ENCODE measurements at places on chromosomes 7 and 10.

DNA sequence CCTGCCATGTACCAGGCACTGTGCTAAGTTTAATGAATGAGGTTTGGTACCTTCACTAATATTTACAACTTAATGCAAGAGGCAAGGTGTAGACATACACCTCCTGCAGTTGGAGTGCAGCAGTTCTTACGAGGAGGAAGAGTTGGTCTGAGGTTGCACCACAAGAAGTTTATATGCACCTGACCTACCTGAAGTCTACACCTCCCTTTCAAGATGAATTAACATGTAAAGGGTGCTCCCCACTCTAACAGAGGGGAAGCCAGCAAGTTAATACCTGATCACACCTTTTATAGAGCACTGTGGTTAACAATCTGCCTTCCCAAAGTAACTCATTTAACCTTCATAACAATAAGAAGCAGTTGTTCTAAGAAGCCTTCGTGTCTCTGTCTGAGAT is 120.0 kb downstream of the LYZL1 start:
- DNase-seq = no peak

DNA sequence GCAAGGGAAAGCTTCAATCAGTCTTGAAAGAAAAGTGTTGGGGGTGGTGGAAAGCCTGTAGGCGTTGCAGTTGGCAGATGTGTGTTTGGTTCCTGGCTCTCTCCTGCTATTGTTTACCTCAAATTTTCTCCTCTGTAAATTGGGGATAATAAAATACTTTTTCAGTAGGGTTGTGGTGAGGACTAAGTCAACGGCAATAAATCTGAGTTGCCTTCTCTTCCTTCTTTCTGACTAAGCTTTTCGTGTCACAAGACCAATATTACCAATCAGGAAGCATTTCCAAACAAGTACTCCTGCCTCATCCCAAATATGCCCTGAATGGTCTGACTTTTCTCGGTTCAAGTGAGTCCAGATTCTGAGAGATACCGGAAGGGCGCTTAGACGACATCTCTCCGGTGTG is 54.0 kb downstream of the CREB5 start:
- no peak for DNase-seq

GRCh38 chr10:48608976-48609375 is 4.1 kb upstream of the ARHGAP22 start:
- no peak for DNase-seq

DNA sequence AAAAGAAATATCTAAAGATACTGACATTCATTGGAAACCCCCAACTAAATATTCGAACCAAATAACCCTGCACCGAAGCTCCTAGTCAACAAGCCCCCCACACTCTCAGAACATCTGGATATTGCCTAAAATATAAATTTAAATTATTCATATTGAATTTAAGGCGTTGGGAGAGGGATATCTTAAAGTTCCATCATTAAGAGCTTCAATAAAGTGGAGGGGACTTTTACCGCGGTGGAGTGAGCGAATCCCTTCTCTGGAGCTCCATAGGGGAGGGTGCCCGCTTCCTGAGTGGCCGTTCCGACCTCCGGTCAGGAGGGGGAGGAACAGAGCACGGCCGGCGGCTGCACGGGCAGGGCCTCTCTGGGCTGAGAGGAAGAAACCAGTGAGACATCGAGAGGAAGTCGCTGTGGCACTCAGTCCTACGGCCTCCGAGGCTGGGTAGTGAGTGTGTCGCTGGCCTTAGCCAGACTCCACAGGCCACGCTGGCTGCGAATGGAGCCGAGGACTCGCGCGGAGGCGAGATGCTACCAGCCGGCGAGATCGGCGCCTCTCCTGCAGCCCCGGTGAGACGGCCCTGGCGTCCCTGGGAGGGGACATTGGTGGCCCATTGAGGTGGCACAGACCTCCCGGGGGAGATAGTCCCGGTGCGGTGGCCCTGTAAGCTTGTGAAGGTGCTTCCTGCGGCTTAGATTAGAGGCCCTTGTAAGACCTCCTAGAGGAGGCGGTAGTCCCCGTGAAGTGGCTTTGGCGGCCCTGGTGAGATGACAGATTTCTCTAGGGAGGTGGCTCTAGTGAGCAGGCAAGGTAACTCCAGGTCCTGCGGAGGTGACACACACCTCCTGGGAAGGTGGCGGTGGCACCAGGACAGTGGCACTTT is at the start of gene RINT1:
RINT1 (plus strand) TSS at position 410 of the 880 bp plus-strand sequence; CDS start at position 525, 115 bp downstream.
- peak; percentile 46 for DNase-seq

- DNase-seq = no peak
These were observed 57.8 kb downstream of the ZRANB1 start for GRCh38 chr10:124999433-125000365.
